ENCODE measurements at places on chromosomes 4 and X.

DNA sequence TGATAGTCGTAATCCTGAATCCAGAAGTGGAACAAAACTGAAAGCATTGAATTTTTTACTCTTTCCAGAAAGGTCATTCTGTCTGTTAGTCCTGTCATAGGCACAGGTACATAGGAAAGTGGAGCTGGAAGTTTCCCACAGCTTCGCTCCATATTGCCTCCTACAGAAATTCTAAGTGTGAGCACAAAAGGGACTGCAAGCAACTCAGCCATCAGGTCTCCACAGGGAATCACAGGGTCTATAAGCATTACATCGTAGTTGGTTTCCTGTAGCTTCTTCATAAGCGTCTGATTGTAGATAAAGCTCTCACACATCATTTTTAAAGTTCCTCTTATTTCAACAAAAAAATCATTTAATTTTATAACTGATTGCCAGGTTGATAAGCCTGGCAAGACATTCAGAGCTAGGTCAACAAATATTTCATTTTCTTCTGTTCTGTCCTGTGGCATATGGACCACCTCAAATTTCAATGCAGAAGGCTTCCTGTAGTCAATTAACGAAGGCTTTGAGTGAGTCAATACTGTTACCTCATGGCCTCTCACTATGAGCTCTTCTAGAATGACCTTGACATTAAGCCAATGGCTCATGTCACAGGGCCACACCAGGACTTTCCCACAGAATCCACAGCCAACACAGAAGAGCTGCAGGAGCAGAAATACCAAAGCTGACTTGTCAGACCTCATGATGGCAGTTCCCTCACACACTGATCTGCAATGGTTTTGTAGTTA, at the start of gene UGT2A3:
UGT2A3 (minus strand) TSS at position 727 of the 728 bp plus-strand sequence; CDS start at position 683, 44 bp downstream.
- DNase-seq: no peak

GRCh38 chr4:130090427-130090826, 994.5 kb downstream of the C4orf33 start:
- no peak for DNase-seq

DNA sequence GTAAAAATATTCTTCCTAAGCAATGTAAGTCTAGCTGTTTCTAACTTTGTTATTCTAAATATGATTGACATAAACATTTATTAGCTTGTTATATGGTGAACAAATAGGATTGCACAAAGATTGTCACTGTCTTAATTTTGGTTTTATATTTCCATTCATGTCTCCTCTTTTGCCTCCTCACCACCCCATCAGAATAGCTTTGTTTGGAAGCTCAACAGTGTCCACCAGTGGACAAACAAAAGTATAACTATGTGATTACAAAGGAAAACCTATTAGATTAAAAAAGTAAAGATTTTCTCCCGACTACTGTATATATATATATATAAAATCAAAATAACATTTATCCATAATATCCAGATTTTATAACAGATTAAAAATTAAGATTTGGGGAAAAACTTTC, 468.2 kb downstream of the ZIC3 start:
- no peak for DNase-seq

GRCh38 chr4:143399113-143399949, 62.7 kb downstream of the GAB1 start:
- peak; percentile 13 for DNase-seq

DNA sequence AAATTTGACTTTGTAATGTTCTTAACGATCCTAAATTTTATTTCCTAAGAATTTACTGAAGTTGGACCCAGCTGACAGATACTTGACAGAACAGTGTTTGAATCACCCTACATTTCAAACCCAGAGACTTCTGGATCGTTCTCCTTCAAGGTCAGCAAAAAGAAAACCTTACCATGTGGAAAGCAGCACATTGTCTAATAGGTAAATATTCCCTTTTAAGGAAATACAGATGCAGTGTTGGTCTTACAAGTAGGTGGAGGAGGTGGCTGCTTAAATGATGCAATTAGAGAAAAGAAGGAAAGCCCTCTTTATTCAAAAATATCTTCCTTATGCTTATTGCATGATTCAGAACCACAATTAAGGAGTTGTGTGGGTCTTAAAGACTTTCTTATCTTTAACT, 73.5 kb downstream of the RS1 start:
- no peak for DNase-seq

Measured in activated CD4-positive, alpha-beta T cell treated with anti-CD3 and anti-CD28 coated beads, Interleukin-2, amount 10 ng/mL, durations not matched to agents 7 days and 5 days (primary cell).